ENCODE measurements at places on chromosomes 1 and 21.

DNA sequence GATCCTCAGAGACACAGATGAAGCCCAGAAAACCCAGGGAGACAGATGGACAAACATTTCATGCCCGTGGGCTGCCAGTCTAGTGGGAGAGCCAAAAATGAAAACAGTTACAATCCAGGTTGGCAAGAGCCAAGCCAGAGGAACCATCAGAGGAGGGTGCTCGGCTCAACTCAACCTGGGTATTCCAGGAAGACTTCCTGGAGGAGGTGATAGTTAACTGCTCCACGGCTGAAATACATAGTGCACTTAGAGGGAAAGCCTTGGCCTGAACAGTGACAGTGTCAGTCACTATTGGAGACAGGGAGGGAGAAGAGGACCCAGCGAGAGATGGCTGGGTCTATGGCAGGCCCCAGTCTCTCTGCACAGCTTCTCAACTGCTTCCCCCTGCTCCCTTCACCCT is 1.9 kb downstream of the ARHGEF19 start:
- no peak for DNase-seq

- no peak for DNase-seq
Measured at GRCh38 chr1:111602302-111602701, 17.3 kb upstream of the RAP1A start.

DNA sequence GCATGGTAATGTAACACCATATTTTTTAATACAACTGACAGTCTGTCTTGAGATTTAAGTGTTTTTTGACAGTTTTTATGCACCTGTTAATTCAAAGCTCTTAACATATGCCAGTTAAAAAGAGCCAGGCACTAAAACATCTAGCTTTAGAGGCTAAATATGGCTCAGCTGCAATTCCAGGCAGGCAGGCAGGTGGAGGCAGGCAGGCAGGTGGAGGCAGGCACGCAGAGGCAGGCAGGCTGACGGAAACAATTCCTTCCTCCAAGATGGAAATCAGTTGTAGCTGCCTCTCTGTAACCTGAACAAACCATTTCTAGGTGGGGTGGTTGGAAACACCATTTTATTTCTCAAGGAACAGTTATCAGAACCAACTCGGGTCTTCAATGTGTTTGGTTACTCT is 51.2 kb downstream of the GORAB start:
- DNase-seq, result no peak

GRCh38 chr1:171739656-171740055 is 2.2 kb downstream of the VAMP4 start:
- DNase-seq, result no peak

DNA sequence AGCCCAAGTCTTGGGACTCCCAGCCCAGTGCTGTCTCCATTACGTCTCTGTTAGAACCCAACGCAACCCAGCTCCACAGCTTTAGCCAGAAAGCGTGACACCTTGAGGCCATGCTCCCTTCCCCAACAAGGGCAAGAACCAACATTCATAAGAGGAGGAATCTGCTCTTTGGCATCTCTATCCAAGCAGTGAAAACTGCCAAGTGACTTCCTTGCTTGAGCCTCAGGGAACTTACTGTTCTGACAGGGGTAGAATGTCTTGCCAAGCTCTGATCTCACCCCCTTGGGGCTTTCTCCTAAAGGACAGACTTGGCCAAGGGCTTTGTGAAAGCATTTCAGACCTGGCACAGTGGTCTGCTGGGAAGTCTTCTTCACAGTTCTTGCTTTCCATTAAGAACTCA is 56.6 kb downstream of the SYT6 start:
- no peak for DNase-seq

DNA sequence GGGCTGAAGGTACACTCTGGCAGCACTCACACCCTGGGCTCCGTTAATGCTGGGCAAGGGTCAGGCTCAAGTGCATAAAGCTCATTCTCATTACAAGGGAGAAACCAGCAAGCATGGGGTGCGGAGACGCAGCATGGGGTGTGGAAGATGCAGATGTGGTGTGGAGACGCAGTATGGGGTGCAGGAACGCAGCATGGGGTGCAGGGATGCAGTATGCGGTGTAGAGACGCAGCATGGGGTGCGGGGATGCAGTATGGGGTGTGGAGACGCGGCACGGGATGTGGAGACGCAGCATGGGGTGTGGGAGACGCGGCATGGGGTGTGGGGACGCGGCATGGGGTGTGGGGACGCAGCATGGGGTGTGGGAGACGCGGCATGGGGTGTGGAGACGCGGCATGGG is 390.7 kb downstream of the NPHP4 start:
- DNase-seq, result no peak

GRCh38 chr1:19382222-19382621 is 70.1 kb downstream of the SLC66A1 start:
- no peak for DNase-seq

- no peak for DNase-seq
Measured at GRCh38 chr1:189356206-189356605, 1121.5 kb downstream of the BRINP3 start.

DNA sequence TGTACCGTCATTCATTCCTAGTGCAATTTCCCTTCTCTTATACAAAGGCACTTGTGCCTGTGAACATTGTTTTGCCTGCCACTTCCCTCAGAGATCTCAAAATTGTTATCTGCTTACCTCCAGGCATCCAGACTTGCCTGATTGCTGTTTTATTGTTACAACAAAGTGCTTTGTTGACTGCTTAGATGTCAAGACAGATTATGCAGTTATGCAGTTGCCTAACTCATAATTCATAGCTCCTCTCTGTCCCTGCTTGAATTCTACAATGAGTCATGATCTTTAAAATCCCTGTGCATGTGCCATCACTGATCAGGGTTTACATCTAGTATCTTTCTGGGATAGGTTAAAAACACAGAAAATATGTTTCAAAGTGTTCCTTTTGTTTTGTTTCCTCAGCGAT is 24.5 kb downstream of the CXADR start:
- DNase-seq, result no peak

DNA sequence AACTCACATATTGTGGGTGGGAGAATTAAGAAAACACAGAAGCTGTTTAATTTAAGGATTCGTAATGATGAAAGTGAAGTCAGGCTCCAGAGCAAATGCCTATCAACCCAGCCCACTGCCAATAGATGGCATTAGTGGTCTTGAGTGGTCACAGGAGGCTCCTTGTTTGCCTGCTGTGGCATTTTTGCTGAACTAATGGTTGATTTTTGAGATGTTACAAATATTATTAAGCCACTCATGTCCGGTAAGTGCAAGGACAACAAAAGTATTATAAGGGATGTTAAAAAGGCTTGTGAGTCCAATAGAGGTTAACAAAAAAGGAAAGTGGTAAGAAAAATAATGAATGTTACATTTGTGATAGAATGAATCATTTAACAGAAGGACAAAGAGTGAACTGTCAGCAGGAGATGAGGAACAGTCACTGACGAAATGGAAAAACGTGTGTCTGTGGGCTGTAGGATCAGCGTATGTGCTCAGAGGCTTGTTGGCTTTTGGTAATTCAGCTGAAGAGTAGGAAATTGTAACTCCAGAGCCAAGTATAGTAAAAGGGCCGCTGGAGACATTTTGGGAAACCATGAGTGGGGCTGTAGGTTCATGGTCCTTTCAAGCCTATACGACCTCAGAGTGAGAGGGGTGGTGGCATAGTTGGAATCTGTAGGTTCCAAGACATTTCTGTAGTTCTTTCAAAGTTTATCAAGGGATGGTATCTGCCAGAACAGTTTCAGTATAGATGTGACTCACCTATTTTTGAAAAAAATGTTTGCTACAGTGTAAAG is 11.2 kb downstream of the SFT2D2 start:
- DNase-seq, result no peak

DNA sequence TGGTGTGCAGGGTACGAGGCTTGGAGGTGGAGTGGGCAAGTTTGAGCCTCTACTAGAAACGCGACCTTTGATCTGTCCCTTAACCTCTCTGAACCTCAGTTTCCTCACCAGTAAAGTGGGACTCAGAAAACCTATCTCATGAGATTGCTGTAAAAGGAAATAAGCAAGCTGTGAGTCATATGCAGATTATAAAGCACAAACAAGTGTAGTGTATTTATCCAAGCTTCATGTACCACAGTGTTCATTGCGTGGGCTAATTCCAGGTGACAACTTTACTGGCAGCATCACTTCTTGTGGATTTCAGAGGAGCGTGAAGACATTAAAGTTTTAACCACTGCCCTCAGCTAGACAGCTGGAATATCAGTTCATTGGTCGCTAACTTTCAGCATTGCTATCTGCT is 44.4 kb downstream of the ZNF697 start:
- no peak for DNase-seq

GRCh38 chr1:239976130-239976968 is 115.3 kb upstream of the FMN2 start:
- DNase-seq, result peak; percentile 17

DNA sequence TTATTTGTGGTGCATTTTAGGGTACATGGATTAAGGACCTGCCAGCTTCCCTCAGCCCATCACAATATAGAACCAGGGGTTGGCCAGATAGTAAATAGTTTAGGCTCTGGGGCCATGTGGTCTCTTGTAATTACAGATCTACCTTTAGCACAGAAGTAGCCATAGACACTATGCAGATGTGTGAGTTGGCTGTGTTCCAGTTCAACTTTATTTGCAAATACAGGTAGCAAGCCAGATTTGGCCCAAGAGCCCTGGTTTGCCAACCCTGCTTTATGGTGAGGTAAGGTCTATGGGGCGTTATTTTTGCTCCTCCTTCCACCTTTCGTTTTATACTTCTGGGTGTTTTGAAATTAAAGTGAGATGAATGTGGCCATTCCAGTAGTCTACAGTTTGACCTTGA is 48.7 kb downstream of the MRPS6 start:
- DNase-seq, result peak; percentile 35

DNA sequence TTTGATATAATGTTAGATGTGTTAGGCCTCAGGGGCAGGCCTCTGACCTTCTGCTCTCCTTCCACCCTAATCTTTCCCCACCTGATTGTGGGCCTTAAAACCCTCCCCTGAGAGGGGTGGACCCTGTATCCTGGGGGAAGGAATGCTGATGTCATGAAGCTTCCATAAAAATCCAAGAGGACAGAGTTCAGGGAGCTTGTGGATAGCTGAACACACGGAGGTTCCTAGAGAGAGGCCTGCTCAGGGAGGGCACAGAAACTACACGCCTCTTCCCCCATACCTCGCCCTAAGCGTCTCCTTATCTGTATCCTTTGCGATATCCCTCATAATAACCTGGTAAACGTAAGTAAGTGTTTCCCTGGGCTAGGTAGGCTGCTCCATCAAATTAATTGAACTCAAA is 4.3 kb downstream of the MFN2 start:
- no peak for DNase-seq

- DNase-seq, result no peak
Measured at GRCh38 chr1:229027622-229028182, 243.2 kb upstream of the RAB4A start.

DNA sequence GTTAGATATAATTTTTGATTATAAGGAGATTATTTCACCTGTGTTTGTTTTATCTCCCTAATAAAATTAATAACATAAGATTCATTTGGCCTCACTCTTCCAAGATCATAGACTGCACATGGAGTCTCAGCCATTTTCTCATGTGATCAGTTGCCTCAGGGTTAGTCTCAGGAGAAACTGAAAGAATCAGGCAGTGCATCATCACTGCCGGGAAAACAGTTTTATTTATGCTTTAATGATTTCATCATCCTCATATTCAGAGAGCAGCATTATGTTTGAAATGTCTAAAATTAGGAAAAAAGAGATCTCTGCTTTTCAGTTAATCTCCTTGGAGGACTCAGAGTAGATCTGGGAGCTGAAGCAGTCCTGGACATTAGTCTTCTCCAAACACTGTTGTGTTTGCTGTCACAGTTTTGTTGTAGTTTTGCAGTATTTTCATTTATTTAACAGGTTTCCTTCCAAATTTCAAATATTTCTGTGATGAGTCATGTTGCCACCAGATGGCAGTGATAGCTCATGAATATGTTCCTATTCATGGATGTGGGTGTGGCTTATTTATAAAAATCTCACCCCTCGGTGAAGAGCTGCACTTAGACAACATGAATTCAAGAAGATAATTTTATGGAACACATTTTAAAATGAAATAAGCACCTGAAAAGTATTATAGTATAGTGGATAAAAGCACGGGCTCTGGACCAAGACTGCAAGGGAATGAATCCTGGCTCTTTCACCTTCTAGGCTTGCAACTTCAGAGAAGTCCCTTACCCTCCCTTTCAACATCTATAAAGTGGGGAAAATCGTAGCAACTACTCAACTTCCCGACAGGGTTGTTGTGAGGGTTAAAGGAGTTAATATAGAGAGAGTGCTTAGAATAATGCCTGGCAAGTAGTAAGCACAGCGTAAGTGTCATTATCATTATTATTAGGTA is 31.2 kb downstream of the CHD1L start:
- peak; percentile 73 for DNase-seq

DNA sequence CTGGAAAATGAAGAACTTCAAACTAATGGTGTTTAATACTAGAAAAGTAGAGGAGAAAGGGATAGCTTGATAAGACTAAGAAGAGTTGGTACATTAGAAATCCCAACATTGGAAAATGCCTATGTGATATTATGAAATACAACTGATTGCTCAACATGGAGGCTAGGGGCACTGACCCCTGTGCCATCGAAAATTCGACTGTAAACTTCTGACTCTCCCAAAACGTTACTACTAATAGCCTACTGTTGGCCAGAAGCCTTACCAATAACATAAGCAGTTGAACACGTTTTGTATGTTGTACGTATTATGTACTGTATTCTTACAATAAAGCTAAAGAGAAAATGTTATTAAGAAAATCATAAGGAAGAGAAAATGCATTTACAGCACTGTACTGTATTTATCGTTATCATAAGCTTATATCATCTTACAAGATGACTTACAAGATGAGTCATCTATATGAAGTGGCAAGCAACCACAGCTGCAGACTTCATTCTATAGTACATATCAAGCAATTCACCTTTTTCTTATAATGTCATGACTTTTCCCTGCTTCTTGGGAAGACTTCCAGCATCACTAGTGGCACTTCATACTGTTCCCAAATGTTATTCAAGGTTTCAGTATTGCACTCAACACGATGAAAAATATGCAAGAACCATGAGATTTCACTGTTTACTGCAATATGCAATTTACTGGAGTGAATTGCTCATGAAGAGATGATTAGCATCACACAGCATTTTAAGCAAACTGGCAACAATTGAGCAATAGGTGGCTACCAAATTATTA is 12.9 kb upstream of the CTSK start:
- DNase-seq, result no peak

DNA sequence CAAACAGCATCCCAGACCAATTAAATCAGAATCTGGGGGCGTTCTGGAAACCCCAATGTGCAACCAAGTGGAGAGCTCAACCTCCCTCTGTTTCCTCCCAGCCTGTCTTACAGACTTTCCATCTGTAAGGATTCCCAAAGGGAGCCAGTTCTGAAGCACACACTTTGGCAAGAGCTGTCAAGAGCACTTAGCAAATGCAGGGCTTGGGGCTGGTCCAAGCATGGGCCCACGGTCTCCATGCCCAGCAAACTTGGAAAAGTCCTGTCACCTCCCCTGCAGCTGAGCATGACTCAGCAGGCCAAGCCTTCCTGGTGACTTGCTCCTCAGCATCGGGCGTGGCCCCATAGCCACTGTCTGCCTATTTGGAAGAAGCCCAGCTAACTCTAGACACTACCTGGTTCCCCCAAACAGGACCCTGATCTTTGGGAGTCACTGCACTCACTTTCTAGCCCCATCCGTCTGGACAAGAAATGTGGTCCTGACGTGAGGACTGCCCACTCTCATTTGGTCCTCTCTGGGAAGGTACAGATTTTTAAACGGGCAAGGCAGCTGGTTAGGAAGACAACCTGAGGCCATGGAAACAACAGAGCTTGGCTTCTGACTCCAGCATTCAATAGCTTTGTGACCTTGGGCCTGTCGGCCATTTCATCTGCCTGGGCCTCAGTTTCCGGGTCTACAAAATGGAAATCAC is 16.9 kb downstream of the SLC2A1 start:
- no peak for DNase-seq

Data from NCI-H345 (cell line).